GM04503 (cell line): ENCODE measurements at places on chromosomes 1 and 21.

DNA sequence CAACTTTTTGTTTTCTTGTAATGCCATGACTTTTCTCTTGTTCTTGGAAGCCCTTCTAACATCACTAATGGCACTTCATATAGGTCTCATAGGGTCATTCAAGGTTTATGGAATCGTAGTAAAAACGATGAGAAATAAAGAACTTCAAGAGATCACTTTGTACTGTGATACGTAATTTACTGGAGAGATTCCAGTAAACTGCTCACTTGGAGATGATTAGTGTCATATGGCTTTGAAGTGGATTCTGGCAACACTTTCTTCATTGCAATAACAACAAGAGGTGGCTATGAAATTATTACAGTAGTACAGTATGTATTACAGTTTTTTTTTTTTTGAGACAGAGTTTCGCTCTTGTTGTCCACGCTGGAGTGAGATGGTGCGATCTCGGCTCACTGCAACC lies 103.4 kb downstream of the RUSC1 start:
- DNase-seq: no peak

DNA sequence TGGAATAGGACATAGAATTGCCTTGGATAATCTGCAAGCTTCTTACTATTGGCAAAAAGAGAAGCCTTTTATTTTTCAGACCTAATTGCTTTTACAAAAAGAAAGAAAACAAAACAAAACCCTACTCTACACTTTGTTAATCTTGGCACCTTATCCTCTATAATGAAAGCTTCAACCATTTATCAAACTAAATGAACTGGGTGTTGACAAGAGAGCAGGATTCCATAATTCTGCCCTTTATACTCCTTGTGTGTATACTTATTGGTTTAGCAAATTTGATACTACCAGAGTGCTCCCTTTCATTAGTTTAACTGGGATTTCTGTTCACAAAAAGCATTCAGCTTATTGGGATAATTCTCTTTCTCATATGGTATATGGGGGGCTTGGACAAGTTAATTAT lies 3.0 kb upstream of the TMCC2 start:
- no peak for DNase-seq

DNA sequence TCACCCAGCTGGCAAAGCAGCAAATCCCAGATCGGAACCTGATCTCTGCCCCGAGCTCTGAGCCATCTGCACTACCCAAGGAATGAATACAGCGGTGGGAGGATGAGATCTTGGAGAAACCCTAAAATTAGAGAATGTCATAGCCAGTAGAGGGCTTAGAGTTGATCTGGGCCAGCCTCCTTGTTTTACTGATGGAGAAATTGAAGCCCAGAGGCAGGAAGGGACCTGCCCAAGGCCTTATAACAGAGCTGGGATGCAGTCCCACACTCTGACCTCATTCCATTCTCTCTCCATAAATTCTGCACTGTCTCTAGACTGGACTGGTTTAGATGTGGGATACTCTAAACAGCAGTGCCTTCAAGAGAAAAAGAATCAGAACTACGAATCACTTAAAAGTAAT lies 4.8 kb upstream of the SFN start:
- DNase-seq: no peak

DNA sequence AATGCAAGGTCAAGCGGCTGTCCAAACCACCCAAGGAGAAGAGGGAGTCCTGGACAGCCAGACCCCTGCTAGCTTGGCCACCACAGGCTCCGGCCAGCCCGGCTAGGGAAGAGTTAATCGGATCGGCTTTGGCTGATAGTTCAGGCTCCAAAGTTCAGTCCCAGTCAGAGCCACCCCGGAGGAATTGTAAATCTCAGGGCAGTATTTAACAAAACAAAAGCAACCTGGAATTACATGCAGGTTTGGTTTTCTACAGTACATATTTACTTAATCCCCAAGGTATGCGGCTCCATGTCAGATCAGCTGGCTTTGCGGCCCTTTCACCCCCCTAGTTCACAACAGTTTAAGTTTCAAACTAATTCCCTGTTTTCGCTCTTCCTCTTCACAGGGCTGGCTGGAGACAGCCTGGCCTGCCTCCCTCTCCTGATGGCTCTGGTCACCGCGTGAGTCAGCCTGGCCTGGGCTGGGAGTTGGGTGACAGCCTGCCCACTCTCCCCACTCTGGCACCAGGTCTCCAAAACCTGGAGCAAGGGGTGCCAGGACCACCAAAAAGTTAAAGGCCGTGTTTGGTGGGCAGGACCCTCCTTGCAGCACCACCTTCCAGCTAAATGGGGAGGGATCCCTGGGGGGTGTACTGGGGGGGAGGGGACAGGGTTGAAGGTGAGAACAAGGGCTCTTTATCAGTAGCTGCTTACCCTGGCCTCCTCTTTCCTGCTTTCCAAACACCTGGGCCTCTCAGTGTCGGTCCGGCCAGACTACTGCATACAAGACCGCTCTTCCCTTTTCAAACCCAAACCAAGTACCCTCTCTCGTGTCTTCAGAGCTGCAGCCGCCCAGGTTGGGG lies 1.9 kb downstream of the DHRS3 start:
- no peak for DNase-seq

DNA sequence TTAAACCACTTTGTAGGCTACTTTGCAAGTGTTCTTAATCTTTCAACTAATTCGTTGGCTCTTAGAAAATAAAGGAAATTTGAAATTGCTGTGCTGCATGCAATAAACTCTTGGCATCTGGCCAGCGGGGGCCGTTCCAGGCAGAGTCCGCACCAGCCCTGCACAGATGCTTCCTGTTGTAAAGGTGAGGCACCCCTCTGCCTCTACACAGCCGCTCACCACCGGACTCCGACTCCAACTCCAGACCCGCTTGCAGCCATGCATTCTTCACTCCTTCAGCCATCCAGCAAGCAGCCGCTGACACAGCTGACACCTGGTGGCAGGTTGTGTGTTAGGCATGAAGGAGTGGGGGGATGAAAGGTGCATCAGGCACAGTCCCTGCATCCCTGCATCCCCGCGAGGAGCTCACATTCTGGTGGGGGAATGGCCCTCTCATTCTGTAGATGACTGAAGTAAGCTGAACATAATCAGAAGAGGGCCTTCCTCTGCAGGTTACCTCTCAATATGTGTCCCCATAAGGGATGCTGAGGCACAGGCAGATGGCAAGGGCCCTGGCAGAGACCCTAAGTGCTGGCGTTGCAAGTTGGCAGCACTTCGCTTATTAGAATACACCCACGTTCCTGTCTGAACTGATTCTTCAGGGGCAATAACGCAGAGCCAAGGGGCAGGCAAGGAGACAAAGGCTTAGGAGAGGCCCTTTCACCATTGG lies 56.8 kb downstream of the GLIS1 start:
- no peak for DNase-seq

DNA sequence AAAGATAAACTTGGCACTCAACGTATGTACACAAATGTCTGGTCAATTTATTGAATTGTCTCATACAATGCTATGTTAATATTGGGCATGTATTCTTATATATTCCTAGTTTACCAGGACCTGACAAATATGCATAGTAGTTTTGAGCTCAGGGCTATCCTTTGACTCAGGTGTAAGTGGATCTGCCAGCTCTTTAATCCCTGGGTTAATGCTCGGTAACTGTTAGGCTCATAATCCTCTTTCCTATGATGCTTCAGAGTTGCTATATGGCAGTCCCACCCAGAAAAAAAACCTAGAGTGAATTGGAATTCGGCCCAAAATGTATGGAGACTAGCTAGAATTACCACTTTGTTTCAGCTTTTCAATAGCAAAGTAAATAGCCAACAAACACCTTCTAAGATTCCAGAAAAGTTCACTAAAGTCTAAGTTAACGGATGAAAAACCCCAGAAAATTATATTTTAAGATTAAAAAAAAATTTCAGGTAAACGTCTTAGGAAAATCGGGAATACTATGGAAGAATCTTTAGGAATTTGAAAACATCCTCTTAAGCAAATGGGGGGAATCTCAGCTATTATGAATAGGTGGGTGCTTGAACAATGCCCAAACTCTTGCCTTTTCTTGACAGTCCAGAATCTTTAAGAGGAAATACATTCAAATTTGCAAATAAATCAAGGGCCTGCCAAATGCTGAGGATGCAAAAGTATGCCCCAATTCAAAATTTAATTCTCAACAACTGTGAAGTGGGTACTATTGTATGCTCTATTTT lies 10.9 kb downstream of the H3-3A start:
- DNase-seq: no peak

DNA sequence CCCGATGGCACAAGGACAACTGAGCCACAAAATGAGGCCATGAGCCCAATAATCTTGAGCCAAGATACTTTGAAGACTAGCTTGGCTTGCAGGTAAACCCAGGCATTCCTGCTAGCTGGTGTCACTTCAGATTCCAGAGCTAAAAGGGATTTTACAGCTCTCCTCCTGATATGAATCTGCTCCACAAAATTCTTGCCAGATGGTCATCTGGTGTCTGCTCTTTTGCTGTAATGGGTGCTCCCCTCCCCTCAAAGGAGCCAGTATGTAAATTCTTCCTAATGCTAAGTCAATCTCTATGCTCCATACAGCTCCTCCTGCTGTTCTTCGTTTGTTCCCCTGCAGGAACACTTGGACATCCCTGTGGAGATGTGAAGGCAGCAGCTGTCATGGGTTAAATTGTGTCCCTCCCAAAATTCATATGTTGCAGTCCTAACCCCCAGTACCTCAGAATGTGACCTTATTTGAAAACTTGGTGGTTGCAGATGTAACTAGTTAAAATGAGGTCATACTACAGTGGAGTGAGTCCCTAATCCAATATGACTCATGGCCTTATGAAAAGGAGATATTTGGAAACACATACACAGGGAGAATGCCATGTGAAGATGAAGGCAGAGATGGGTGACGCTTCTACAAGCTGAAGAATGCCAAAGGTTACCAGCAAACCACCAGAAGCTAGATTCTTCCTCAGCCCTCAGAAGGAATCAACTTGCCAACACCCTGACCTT lies 180.6 kb upstream of the PALMD start:
- DNase-seq: peak; percentile 77

DNA sequence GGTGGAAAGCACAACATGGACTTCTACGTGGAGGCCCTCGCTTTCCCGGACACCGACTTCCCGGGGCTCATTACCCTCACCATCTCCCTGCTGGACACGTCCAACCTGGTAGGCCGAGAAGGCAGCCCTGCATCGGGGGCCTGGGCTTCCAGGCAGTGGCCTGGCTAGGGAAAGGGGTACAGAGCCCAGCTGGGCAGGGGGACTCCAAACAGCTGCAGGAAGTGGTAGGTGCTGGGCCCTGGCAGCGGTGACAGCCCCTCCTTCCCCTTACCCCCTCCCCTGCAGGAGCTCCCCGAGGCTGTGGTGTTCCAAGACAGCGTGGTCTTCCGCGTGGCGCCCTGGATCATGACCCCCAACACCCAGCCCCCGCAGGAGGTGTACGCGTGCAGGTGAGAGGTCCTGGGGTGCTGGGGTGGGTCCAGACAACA lies 30.0 kb upstream of the PADI6 start:
- DNase-seq: no peak

DNA sequence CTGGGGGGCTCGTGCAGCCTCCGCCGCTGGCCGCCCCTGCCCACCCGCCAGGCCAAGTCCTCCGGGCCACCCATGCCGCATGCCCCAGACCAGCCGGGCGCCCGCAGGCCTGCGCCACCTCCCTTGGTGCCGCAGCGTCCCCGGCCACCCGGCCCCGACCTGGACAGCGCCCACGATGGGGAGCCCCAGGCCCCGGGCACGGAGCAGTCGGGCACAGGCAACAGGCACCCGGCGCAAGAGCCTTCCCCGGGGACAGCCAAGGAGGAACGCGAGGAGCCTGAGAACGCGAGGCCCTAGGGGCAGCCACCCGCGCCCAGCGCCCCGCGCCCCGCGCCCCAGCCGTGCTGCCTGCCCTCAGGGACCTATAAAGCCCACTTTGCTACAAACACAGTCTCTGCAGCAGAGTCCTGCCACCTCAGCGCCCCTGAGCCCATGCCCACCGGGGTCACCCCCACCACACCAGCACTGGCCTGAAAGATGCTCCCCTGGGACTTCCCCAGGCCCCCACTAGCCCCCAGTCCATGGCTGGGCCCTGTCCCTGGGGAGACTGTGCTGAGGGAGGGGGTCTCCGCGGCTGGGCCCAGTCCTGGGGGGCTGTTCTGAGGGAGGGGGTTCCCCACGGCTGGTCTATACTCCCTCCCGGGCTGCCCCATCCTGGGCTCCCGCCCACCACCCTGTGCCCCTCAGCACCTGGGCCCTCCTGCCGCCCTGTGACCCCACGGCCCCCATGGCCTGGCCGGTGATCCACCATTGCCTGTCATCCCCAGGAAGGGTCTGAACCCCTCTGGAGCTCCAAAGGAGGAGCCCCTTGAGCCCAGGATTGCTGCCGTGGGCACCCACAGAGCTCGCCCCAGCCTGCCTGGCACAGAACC lies 8.6 kb downstream of the TNFRSF18 start:
- no peak for DNase-seq

DNA sequence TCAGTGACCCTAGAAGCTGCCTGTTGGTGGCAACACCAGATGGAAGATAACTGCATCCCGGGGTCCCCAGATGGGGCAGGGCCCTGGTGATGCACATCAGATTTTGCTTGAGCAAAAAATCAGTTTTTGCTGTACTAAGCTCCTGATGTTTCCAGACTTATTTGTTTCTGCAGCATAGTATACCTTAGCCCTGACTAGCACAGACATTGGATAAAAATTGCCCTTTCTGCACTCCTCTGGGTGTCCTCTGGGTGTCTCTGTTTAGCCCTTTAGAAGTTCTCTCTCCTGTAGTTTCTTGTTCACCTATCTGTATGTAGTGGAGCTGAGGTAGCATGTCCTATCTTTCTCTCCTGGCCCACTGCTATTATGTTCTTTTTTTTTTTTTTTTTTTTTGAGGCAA lies 30.3 kb upstream of the PLA2G2C start:
- no peak for DNase-seq

DNA sequence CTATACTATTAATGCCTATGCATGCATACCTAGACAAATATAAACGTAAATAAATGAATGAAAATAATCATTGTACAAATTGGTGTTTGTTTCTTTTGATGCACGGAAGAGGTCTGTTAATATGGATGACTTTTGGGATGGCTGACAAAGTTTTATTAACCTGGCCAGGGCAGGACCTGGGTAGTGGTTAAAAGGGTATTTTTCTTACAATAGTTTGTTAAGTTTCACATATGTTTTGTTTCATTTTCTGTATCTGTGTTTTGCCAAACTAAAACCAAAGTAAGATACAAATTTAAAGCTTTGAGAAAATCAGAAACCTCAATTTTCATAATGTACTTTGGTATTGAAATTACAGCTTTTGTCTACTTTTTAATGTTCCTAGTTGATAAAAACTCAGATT lies 222.7 kb upstream of the OLFM3 start:
- no peak for DNase-seq

DNA sequence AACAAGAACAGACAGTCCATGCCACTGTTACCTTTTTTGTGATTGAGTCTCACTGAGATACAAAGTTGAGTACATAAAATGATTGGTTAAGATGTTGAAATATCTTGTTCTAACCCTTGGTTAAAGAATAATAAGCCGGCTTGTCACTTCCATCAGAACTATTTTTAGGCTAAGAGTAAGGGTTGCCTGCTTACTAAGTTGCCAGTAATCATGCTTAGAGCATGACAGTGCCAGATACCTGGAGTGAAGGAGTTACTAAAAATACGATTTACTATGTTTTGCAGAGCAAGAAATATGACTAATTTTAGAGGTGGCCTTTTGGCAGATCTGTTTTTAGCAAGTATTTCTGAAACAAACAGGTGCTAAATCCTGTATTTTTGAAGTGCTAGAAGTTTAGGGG lies 6.0 kb downstream of the HUNK start:
- DNase-seq: no peak

- no peak for DNase-seq
These were observed 5.9 kb upstream of the TNFSF4 start for GRCh38 chr1:173212952-173213491.

GRCh38 chr1:190578526-190578925 lies 100.9 kb upstream of the BRINP3 start:
- no peak for DNase-seq

GRCh38 chr21:45363921-45364467 lies 41.0 kb upstream of the COL18A1 start:
- DNase-seq: peak; percentile 99
